CD14-positive monocyte (primary cell): ENCODE measurements at places on chromosomes 12 and 14.

GRCh38 chr14:96181186-96182056 lies 23.2 kb upstream of the BDKRB2 start:
- DNase-seq = no peak

- DNase-seq = no peak
Observed at GRCh38 chr12:51281202-51281924, 11.1 kb upstream of the SMAGP start.

DNA sequence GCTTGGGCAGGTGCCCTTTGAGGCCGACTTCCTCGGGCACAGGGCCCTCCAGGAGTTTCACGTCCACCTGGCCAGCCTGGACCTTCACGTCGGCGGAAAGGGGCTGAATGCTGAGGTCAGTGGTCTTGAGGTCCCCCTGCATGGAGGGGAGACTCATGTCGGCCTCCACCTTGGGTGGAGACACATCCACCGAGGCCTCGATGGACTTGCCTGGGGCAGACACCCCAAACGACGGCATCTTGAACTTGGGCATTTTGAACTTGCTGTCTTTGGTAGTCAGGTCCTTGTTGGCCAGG lies 24.0 kb downstream of the PLD4 start:
- no peak for DNase-seq

DNA sequence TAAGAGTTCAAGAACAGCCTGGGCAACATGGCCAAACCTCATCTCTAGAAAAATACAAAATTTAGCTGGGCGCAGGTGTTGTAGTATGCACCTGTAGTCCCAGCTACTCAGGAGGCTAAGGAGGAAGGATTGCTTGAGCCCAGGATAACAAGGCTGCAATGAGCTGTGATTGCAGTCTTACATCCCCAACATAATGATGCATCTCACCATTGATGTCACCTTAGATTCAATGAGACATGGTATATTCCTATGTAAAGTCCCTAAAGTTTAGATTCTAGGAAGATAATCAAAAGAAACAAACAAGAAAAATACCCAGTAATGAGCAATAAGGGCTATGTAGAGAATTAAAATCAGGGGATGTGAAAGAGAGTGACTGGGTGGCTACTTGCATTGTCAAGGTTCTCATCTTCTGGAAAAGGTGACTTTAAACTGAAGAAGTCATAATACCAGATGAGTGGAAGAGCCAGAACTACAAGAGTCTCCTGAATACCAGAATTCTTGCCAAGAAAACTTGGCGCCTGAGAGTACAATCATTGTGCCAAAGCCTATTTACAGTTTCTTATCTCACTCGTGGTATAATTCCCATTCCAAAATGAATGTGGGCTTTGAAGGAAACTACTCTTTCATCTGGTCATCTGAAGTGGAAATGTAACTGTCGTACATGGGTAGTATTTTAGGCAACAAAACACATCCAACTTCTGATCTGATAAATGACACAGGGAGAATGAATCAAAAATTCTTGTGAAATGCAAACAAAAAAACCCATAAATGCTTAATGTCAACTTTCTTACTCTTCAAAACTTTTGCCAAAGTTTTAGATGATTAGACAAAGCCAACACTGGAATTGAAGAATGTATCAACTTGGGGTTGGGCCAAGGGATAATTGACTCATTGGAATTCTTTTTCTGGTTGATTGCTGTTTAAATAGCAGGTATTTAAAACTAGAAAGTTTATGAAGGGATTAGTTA lies 81.1 kb upstream of the ST8SIA1 start:
- DNase-seq = no peak

DNA sequence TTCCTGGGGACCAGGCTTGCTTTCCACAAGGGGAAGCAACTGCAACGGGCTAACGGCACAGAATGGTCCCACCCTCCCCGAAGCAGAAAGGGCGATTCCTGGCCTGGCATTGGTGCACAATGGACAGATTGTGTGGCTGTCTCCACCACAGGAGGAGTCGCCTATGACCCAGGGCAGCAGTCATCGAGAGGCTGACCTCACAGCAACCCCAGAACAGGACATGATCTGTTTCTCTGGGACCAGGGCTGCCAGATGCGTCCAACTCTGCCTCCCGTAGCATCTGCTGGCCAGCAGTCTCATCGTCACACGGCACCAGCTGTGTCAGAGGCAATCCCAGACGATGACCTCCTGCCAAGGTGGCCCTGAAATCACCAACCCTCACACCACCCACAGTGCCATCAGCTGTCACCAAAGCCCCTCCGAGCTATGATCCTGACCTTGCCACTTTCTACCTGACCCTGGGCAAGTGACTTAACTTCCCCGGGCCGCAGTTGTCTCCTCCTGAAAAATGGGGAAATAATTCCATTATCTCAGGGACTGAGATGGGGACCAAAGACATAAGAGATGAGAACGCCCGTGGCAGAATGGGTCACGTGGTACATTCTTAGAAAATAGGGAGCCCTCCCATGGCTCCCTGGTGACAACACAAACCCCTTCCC lies 86.7 kb downstream of the CHGA start:
- no peak for DNase-seq

- DNase-seq = no peak
Observed at GRCh38 chr12:94205822-94206221, 57.4 kb downstream of the PLXNC1 start.

DNA sequence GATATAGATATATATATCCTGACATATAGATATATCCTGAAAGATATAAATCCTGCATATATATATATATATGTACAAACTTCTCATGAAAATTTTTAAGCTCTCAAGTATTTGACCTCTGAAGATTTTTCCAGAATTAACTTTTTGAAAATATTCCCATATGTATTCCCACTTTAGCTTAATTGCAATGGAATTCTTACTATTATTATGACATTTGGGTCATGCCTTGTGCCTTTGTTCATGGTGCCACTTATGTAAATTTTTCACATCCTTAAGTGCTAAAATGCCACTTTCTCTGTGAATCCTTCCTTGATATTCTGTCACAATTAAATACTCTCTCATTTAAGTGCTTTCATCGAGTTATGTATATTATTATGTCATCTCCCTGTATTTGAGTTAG lies 398.2 kb upstream of the SEL1L start:
- DNase-seq = no peak
